ENCODE measurements at places on chromosomes 1 and 21.

DNA sequence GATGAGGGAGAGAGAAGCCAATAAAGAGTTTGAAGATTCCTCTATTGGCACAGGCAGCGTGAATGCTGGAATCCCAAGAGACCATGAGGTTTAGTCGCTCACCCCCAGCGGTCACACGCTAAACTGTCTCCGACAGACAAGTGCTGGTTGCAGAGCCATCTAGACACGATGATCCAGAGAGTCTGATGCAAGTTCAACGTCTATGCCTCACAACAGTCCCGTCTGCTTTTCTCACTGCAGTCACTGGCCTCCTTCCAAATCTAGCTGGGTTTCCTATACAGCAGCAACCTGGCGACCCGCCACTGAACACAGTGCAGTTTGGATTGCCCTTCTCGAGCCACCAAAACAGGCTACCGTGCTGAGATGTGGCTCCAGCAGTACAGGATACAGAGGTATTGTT lies 98.6 kb upstream of the KRTAP19-8 start:
- DNase-seq = no peak

DNA sequence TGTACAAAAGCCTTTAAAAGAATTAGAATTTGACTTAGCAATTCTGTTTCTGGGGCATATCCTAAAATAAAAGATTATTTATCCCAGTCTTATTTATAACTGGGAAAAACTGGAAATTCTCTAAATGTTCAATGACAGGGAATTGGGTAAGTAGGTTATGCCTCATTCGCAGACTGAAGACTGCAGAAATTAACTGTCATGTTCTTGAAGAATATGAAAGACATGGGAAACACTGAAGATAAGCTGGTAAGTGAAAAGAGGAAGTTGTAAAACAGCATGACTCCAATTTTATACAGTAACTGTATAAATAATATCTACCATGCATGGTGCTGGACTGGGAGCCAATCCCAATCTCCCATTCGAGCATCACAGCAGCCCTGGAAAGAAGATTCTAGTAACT lies 50.6 kb upstream of the SLC2A1 start:
- no peak for DNase-seq

DNA sequence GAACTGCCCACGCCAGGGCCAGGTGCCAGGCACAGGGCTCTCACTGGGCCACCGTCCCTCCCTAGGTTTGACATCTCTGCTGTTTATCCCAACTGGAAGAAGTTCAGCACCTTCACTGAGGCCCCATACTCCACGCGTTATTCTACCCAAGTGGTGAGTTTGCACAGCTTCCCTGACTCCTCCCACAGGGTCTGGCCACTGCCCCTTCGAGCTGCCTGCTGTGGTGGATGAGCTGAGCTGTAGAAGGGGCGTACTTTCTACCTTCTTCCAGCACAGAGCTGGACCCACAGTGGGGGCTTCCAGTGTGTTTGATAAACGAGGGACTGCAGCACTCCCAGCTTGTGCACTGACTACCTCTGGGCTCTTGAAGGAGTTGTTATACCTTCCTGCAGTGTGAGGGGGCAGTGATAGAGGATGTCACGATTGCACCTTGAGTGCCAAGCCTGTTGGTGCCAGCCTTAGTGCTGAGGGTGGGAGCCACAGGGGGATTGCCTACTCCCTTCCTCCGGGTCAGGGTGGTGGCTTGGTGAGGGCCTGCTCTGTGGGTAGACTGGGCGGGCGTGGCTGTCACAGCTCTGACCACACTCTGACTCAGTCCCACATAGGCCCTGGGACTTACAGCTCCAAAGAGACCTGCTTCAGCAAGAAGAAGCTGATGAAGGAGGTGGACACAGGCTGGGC lies 5.9 kb upstream of the TTC22 start:
- peak; percentile 58 for DNase-seq

DNA sequence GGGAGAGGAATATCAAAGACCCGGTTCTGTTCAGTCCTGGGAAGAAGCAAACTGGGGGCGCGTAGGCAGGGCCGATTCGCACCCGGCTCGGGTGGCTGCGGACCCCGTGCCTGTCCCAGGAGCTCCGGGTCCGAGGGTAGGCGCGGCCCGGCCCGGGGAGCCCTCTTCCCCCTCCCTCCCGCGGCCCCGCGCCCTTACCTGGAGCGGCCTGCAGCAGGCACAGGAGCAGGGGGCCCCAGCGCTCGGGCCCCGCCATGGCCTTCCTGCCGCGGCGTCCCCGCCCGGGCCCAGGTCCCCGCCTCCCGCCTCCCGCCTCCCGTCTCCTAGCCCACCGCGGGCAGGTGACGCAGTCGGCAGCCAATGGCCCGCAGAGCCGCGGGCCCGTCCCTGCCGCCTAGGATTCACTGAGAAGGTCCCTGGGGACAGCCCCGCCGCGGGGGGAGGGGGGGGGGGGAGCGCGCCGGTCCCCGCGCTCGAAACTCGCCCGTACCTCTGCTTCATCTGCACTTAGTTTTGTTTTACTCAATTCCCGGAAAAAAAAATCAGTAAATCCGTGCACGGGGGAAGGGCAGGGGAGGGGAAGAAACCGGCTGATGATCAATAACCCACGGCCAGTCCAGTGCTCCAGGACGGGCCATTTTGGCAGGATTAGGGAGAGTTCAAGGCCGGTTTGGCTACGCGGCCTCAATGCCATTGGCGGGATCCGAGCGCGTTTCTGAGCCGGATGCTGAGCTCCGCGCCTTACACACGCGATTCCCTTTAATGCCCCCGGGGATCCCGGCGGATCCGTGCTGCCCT lies at the start of gene IFNLR1:
Gene IFNLR1 (minus strand): TSS at position 297 of the 798 bp plus-strand sequence. CDS start 41 bp downstream, at position 256.
- peak; percentile 88 for DNase-seq

DNA sequence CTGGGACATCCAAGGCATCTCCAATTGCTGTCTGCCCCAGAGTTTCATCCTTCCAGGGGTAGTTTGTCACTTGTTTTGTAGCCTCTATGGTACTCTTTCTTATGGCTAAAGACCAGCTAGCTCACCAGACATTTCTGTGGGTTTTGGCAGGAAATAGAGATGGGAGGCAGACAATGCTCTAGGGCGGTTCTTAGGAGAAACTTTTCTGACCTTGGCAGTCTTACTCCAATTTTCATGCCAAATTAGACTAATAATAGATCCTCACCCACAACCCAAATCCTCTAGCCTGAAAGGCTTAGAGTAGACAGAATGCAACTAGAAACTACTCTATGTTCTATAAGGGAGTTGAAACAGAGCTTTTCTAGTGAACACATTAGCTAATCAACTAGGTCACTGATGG lies 69.8 kb downstream of the LRIG2 start:
- no peak for DNase-seq

GRCh38 chr1:111879081-111879480 lies 110.4 kb downstream of the KCND3 start:
- DNase-seq = no peak

- DNase-seq = no peak
These were observed 119.4 kb downstream of the AKT3 start for GRCh38 chr1:243730487-243731150.

DNA sequence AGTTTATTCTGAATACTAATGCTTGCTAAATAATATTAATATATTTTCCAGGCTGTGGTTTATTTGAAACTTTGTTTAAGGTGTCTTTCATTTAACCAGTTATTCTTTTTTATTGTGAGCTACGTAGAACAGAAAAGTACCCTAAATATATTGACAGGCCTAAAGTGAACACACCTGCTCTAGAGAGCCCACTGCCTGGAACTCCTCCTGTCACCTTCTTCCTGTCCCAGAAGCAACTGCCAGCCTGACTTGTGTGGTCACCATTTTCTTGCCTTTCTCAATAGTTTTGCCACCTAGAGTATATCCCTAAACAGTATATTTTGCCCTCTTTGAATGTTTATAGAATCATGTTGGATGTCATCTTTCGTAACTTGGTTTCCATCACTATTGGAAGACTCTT lies 48.5 kb downstream of the SCCPDH start:
- DNase-seq = no peak

DNA sequence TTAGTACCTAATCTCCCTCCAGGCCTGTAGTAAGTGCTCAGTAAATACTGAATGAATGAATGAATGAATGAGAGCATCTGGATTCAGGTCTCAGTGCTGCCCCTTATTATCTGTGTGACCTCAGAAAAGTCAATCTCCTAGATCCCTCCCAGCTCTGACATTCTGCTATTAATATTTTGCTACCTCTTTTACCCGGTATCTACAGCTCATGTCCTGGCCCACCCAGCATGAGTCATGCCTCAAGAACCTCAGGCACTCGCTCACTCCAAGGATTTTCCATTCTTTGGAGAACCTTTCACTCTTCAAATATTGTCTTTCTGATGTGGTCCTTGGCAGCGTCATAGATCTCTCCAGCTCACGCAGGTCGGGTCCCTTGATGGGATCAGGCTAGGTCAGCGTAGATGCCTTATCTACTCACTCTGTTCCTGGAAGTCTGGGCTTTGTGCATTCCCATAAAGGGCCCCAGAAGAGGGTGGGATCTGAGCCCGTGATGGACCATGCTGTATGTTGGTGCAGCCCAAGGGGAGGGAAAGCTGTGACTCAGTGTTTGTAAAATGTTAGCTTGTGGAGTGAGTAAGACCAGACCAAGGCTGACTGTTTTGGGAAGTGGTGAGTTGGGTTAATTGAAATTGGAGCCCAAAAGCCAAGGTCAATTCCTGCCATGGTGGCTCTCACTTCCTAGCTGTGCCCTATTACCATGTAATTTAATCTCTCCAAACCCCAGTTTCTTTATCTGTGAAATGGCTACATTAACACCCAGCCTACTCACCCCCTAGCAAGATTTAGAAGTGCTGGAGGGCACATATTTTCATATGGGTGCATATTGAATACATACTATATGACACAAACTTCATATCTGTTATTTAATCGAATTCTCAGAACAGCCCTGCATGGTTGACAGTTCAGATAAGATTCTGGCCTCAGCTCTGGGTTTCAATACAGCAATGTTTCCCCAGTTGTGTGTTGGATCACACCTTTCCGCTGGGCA lies 214.1 kb upstream of the USP24 start:
- DNase-seq = no peak

DNA sequence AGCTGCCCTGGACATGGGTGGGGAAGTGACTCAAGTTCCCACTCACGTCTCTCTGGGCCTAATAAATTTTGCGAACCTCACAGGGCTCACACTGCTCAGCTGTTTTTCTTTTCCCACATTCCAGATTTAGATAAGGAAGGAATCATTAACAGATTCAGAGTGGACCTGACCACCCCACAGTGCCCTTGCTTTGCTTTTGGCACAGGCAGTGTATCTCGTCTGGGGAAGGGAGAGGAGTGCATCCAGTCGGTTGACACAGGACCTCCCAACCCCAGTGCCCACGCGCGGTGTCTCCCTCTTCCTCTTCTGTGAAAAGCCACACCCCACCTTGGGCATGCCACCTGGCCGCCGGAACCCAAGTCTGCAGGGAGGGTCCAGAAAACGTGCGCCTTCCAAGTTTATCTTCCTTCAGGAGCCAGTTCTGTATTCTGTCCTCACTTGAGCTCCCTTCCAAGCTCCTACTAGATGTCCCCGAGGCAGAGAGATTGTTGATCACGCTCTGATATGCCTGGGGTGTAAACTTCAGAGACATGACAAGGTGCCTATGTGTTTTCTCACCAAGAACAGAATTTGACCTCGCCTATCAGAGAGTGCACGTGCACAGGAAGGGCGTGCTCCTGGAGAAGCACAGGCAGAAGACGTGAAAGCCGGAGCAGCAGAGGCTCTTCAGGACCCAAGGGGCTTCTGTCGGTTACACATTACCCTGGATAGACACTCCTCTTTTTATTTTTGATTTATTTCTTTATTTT lies 9.5 kb upstream of the SLC2A5 start:
- no peak for DNase-seq

DNA sequence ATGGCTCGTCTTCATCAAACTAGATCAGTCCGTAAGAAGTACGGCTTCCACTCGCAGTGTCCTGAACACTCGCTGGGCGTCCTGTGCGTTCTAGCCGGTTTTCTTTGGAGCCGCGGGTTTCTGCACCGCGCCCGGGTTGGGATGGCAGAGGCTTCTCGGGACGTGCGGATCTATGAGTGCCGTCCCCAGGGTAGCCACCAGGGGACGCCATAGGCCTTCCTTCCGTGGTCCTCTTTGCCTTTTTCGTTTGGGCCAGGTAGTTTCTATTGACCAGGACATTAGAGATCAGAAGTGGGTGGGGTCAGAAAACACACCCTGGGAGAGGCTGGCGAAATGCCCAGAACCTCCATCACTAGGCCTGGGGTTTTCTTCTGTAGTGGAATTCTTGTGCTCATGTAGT lies 273.8 kb downstream of the FAM72C start:
- DNase-seq = peak; percentile 77

GRCh38 chr1:37290718-37291117 lies 183.7 kb upstream of the ZC3H12A start:
- DNase-seq = no peak

DNA sequence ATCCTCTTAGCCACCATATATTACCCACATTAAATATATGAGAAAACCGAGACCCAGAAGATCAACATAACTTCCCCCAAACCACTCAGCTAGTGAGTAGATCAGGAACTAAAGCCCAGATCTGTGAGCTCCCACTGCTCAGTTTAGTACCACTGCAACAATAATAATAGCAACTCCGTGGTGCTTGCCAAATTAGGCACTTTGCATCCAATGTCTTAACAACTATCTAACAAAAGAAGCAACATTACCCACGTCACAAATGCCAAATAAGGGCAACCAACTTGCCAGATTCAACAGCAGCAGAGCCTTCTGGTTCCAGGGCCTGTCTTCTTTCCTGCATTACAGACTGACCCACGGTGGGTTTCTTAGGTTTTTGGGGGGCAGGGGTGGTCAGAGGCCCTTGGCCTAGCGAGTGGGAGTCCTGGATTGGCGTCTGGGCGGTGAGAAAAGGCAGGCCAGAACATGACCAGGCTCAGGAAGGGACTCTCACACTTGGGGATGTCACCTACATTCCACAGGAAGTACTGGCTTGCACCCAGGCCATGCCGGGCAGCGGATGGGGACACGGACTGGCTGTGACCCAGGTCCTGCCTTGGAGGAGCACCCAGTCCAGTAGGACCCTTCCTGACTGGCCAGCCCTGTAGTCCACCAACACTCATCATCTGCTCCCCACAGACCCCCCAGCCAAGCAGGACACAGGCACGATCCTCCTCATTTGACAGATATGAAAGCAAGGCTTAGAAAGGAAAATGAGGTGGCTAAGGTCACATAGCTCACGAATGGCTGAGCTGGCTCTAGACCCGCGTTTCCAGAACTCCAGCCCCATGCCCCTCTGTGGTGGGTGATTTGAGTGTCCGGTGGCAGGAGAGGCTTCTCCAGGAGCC lies 4.6 kb downstream of the HCRTR1 start:
- peak; percentile 39 for DNase-seq

DNA sequence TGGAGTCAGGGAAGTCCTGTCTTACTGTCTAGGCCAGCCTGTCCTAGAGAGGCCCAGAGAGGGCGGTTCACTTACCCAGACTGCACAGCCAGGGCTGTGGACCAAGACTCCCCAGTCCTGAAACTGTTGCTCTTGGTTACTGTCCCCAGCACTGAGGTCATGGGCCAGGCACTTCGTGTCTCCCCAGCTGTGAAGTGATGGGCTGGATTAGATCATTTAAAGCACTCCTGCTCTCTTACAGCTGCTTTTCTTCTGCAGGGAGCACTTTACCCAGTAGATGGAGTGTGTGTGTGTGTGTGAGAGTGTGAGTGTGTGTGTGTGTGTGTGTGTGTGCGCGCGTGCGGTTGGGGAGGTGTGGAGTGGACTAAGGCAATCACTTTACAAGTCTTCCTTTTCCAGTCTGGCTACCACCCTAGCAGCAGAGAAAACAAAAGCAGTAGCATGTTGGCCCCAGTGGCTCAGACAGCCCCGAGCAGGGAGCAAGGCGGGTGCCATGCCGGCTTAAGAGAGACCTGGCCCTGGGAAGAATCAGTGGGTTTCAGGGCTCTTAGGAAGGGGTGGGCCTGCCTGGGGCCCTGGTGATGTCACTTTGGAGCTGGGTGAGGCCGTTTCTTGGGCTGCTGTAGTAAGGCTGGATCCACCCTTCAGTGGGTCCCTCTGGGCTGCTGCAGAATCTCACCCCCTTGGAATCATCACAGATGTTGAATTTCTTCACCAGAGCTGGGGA lies 2.4 kb downstream of the SPSB1 start:
- no peak for DNase-seq
